ENCODE measurements at places on chromosomes 3 and 15. TPM values are rescaled to one million over a fixed set of nuclear protein-coding genes. Genes with fewer than 3 reads are reported as not detected.

Gene CPNE9
- total RNA-seq = not detected

Gene MYRIP
- total RNA-seq = 0.11 TPM

Gene STARD5
- 4.6 TPM for total RNA-seq

Gene SLC22A13
- 0.29 TPM for total RNA-seq

Gene ATP13A5
- total RNA-seq = not detected

Gene DISP2
- total RNA-seq = 1.2 TPM

GRCh38 chr3:128874481-128875180, 4.8 kb upstream of the ACAD9 start:
- peak; percentile 19 for DNase-seq

GRCh38 chr3:24086617-24087404, 141.7 kb downstream of the NR1D2 start:
- DNase-seq = no peak

GRCh38 chr3:165513715-165514701, 317.8 kb upstream of the SLITRK3 start:
- no peak for DNase-seq

DNA sequence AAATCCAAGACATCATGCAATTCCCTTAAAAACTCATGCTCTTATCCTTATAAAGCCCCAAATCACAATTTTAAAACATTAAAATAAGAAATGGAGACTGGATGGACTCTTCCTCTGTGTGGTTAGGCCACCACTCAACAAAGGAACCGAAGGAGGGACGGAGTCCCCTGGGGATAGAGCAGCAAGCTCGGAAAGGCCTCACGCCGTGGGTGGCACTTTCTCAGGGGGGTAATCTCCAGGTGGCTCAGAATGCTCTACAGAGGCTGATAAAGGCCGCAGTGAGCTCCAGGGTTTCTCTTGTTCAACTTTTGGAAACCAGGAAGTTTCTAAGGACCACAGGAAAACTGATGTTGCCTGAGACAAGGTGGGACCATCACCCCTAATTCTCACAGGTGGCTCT, 23.2 kb downstream of the CCR9 start:
- DNase-seq = no peak

DNA sequence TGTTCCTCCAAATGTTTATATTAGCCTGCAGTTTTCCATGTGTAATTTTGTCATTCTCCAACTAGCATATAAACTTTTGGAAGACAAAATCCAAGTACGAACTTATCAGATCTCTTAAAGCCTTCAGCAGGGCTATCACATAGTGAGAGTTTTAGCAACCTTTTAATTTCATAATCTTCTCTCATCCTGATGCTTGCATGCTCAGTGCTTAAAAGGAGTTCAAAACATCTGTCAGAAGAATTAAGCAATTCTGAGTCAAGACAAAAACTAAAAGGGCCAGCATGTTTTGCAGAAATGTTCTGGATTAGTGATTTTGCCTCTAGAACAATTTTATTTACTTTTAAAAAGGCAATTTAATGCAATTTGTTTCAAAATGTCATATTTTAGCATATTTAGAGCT, 73.4 kb upstream of the SLC2A2 start:
- DNase-seq = no peak

- no peak for DNase-seq
Observed at GRCh38 chr3:125622381-125622791, 27.1 kb upstream of the OSBPL11 start.

- DNase-seq = no peak
Observed at GRCh38 chr15:99076109-99076508, 28.8 kb upstream of the SYNM start.

- DNase-seq = no peak
Observed at GRCh38 chr15:97091093-97091492, 760.6 kb downstream of the NR2F2 start.
